ENCODE measurements at places on chromosomes 1 and 21.
A peak's percentile ranks its signal among the peaks of the same experiment; 100 is the strongest.

DNA sequence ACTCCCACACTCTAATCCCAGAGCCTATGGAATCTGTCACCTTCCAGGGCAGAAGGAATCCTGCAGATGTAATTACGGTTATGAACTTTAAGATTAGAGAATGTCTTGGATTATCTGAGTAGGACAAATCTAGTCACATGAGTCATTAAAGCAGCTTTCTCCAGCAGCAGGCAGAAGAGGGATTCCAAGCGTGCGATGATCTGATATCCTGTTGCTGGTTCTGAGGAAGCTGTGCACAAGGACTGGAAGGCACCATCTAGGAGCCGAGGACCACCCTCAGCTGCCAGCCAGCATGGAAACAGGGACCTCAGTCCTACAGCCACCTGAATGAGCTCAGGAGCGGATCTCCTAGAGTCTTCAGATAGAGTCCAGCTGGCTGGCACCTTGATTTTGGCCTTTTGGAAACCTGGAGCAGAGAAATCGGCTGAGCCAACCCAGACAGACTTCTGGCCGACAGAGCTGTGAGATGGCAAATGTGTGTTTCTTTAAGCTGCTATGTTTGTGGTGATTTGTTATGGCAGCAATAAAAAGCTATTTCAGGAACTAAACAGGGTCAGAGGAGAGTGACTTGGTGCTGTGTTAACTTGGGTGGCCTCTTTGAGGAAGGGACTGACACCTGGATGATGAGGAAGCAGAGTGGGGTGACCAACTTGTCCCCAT is 34.5 kb downstream of the LRRN2 start:
- no peak for DNase-seq

DNA sequence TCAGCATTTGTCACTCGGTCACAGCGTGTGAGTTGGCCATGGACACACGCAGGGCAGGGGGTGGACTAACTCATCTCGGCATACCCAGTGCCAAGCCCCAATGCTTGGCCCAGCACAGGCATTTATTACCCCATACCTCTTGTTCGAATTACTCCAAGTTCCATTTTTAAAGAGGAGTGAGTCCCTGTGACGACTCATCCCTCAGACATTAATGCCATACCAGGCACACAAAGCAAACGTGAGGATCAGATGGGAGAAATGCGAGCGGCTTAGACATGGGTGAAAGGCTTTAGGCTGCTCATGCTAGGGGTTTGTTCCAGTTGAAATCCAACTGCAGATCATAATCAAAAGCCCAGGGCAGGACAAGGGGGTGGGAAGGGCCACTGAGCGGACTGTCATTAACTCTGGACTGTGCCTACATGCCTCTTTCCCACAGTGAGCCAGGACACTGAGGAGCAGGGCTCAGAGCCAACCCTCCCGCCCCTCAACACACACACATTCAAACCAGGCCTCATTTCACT is 118.5 kb upstream of the NGF start:
- DNase-seq = peak; percentile 50

DNA sequence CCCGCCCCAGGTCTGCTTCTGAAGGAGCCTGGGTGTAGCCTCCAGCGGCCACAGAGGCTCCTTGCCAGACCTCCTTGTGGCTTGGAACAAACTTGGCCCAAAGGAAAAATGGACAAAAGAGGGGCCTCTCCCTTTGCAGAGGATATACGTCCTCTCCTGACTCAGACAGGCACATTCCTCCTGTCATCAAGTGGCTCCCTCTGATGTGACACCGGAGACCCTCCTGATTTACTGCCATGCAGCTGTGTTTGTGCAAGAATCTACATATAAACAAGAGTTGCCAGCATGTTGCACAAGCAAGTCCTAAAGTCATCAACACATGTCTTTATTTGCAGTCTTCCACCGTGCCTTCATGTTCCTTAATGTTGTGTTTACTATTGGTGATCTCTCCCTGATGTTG is 54.1 kb upstream of the F3 start:
- no peak for DNase-seq

DNA sequence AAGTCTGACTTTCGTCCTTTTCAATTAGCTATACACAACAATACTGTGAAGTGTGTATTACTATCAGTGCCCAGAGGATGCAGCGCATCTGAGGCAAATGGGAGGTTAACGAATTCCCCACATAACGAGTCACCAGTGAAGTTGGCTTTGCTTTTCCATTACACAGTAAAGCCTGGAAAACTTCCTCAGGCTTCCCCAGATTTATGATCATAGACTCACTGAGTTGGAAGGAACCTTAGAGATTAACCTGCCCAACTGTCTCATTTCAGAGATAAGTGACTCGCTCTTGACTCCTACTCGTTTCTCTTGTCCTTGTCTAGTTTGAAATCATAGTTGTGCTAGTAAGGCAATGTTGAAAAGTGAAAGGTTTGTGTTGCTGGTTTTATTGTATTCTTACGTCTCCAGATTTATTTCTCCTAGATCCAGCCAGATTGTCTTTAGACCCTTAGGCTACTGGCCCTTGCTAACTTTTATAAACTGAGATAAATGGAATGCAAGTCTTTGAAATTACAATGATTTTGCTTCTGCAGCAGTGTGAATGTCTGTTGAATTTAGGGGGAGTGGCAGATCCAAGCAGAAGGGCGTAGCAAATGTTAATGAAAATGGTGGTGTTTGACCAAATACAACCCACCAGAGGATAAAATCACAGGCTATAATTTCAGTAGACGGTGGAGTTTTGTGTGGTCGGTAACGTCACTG is 17.3 kb downstream of the S1PR1 start:
- DNase-seq = no peak

- no peak for DNase-seq
These were observed 279.7 kb upstream of the KAZN start for GRCh38 chr1:14318830-14319229.

DNA sequence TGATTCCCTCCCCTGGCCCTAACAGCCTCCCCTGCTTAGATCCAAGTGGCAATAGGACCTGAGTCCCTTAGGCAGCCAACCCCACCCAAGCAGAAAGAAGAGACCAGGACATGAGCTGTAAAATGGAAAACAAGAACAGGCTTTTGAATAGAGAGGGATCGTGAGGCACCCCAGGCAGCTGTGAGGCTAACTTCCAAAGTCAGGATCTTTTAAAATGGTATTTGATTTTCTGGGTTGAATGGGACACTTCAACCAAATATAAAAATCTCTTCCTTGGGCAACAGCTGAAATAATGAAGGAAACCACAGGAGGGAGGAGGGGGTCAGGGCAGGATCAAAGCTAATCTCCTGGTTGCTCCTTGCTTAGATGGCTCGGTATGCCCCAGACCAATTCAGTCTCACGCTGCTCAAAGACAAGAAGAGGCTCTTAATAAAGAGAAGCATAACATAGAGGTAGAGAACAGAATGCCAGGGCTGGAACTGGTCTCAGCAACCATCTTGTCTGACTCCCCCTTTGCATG is 28.6 kb upstream of the AVPR1B start:
- no peak for DNase-seq

DNA sequence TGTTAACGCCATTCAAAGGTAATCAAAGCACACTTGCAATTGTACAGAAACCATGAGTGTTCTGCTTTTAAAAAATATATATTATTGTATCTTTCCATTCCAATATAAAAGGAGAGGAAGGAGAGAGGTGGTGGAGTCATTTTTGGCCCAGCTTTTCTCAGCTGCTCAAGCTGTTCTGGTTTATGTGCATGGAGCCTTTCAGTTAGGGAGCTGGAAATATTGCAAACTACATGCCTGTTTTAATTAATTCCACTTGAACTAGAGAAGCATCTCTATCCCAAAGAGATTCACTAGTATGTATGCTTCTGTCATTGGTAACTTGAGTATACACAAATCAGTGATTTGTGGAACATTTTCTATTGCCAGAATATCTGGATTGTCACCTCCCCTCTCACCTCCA is 28.5 kb upstream of the C1orf105 start:
- DNase-seq = no peak

GRCh38 chr21:33866826-33867225 is 48.8 kb downstream of the ATP5PO start:
- DNase-seq = no peak

GRCh38 chr1:14516974-14517840 is 81.3 kb upstream of the KAZN start:
- DNase-seq = peak; percentile 13

DNA sequence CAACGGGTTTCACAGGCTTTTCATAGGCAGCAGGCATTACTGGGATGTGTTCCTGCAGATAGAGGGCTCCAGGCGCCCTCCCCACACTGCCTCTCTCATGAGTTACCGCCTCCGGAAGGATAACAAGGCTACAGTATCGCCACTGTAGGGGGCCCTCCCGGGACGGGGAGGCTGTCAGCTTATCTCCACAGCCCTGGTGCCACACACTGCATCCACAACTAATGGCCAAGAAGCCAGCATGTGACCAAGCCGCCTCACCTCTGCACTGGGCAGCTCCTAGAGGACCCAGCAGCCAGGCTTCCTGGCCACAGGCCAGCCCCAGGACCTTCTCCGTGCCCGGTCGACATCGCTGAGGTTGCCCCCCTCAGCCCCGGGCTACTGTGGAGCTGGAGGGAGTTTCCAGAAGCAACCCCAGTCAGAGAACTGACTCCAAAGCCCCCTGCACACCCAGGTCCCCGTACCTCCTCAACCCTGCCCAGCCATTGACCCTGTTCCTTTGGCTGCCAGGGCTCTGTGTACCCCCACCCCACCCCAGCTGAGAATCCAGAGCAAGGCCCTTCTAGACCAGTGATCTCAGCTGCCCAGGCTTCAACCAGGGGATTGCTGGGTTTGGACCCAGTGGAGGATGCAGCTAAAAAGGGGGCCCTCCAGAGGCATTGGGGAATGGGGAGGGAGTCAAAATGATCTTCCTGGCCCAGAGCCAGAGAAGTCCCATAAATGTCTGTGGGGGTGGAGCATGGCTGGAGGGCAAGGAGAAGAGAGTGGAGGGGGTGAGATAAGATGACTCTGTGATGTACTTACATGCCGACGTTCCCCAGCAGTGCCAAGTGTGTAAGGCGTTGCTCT is 45.0 kb downstream of the NEK2 start:
- DNase-seq = no peak

- DNase-seq = no peak
These were observed 45.7 kb upstream of the PAXBP1 start for GRCh38 chr21:32817208-32817607.

DNA sequence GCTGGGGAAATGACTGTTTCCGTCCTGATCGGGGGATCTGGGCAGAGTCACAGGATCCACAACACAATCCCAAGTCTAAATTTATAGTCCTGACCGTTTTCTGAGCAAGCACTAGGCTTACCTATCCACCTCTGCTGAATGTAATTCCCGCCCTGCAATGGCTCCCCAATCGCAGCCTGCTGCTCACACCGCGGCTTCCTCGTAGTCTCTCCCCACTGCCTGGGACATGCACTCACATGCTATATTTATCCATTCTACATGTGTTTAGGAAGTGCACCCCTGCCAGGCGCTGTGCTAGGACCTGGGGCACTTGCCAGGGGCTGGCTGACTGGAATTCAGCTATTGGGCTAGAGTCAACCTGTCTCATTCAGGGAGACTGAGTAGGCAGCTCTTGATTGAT is 246.6 kb upstream of the CSF3R start:
- no peak for DNase-seq

- DNase-seq = no peak
These were observed 52.8 kb upstream of the GNG4 start for GRCh38 chr1:235702412-235702811.

DNA sequence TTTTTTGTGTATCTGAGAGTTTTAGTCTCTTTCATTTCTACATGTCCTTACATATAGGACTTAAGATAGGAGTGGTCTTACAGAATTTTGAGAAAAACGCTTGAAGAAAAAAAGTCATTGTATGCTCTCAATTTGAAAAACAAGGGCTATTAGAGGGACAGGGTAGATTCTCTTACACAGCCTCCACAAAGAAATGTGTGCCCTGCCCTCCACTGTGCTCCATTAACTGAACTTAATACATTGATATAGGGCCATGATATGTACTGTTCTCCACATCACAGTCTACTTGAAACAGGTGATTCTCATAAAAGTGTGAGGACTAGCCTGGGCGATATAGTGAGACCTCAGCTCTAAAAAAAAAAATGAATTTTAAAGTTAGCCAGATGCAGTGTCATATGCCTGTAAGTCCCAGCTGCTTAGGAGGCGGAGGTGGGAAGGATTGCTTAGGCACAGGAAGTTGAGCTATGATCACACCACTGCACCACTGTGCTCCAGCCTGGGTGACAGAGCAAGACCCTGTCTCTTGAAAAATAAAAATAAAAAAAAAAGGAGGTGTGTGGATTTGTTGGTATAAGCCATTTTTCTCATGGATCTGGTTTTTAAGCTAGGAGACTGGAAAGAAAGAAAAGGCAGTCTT is 77.0 kb downstream of the HMCN1 start:
- DNase-seq = no peak

DNA sequence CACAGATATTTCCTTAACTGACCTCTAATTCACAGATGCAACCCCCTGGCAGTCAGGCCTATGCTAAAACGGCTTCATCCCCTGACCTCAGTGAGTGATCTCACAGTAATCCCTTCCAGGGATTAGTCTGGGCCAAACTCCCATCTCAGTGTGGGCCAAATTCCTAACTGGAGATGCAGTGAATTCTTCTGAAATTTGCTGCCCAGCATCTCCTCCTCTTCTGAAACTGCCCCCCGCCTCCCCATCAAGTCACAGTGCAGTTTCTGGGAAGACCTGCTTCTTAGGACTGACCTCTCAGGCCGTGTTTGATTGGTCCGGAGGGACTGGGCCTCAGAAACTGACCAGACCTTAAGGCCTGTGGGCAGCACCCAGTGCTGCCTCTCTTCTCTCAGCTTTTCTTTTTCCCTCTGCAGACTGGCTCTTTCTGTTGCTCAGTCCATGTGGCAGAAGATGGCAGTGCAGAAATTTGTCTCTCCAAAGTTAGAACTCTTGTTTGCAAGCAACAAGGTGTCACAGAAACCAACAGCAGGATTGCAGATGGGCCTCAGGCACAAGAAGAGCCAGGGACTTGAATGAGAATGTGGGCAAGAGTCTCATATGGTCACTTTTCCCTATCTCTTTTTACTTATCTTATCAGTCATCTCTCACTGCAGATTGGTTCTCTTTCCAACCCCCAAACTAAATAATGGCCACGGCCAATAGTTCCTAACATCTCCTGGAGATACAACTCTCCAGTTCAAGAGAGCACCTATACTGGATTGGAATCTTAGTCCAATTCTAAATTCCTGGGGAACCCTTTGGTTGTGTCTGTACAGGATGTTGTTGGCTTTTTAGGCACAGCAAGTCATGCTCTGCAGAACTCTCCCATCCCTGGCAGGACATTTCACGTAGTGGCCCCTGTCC is 95.5 kb upstream of the RALGPS2 start:
- DNase-seq = no peak

DNA sequence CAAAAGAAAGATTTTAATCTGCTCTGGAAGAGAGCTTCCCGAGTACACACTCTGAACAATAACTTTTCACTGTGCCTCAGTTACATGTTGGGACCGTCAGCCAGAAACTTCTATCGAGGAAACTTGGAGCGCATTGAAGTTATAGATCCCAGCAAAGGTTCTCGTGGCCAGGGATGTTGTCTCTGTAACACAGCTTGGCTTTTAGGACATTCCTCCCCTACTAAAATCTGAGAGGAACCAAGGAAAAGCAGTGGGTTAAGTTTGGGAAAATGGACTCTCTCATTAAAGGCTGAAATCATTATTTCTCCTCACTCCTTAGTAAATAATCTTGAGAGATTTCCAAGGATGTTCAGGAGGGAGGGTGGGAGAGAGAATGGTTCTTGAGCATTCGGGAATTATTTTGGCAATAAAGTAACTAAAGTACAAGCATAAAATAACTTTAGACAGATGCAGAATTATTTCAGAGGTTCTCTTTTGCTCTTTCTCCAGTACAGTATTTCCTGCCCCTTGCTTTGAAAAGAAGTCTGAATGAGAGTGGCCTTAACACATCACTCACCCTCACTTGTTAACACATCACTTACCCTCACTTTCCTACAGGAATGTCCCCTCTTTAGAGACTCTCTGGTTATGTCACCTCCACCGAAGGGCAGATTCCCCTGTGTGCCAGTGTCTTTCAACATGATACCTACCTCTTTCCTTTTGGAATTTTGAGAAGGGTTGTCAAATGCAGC is 1.8 kb upstream of the NFIA start:
- DNase-seq = peak; percentile 79

All from NCI-H2029 treated with DMSO at 0.1 percent for 48 hours (cell line).